ENCODE measurements at places on chromosomes 12 and 14.

DNA sequence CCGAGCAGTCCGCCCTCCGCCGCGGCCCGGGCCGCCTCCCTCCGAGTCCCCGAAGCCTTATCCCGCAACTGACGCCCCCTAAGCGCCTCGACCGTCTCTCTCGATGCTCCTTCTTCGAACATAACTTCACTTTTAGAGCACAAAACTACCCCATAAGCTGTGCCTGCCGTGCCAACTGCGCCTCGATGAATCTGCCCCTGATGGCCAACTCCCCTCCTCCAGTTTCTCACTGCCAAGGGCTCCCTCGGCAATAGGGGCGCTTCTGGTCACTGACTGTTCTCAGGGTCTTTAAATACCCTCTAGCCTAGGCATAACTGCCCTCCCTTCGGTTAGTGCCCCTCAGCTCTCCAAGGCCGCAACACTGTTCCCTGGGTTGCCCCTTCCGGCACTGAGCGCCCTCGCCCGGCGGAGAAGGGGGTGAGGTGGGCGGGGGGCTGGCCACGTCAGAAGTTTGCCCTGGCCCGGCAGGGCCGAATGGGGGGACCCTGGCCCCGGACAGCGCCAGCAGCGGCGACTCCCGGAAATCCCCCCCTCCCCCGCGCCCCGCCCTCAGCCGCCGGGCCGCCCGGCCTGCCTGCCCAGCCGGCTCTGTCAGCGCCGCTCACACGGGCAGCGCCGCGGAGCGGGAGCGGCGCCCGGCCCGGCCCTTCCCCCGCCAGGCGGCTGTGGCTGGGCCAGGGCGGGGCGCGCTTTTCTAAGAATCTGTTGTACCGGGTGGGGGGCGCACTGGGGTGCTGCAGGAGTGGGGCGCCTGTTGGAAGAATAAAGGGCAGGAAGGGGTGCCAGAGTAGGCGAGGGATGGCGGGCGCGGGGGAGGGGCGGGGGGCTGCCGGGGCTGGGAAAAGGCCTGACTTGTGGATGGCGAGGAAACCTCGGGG is 10.6 kb downstream of the RARG start:
- DNase-seq, result no peak

- DNase-seq, result no peak
Observed at GRCh38 chr14:64040044-64040443, 187.2 kb downstream of the SYNE2 start.

DNA sequence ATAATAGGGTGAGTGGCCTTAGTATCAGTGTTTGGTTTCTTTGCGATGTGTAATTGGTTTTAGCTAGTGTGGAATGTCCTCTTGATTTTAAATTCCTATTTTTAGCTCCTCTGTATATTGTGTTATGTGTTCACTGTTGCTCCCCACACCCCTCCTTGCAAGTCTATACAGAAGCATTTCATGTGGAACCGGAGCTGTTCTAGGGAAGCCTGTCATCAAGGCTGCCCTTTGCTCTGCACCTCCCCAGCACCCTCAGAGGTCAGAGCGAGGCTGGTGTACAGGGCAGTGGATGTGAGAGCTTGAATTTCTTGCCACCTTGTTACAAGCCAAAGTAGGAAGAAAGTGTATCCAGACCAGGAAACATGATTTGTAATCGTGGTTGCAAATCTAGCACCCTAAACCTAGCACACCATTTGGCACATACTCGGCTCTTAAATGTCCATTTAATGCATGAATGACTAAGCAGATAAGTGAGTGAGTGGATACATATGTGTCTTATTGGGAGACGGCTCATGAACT is 376.8 kb downstream of the RGS6 start:
- no peak for DNase-seq

- DNase-seq, result peak; percentile 83
Observed at GRCh38 chr14:65277580-65278270, 134.8 kb upstream of the FUT8 start.

GRCh38 chr12:121801595-121802484 is 2.0 kb upstream of the SETD1B start:
- DNase-seq, result peak; percentile 45

GRCh38 chr14:59215322-59215721 is 26.9 kb downstream of the DAAM1 start:
- peak; percentile 78 for DNase-seq

DNA sequence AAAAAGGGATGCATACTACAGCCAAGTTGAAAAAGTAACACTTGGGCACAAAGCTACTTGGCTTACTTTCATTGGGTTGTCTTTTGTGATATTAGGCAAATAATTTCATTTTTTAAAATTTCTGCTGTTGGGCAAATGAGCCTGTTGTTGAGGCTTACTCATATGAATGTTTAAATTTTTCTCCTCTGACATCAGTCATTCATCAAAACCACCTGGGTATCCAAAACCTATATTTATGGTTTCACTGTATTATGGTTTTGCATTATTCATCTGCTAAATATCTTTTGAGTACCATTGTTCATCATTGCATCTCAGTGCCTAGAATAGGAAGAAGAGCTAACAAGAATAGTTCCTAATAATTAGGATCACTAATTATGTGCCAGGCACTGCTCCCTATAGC is 28.1 kb downstream of the DYRK2 start:
- DNase-seq, result no peak

Data from foreskin melanocyte (primary cell).